ENCODE measurements at places on chromosomes 7 and 10.

GRCh38 chr7:44793919-44794318 lies 2.6 kb upstream of the PPIA start:
- no peak for DNase-seq

DNA sequence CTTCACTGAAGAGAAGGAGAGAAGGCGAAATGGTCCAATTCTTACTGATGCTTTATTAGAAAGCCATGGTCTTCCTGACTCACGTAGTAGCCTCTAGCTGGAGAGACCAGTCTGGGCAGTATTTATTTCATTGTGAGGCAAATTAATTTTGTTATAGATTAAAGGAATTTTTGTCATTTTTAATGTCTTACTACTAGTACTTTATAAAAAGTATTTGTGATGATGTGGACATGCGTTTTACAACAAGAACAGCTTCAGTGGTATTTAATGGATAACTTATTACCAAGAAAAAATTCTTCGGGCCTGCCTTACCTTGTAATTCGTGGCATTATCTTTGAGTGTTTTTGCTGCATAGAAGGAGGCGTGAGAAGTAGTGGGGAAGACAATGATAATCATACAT lies 339.4 kb upstream of the SHH start:
- no peak for DNase-seq

DNA sequence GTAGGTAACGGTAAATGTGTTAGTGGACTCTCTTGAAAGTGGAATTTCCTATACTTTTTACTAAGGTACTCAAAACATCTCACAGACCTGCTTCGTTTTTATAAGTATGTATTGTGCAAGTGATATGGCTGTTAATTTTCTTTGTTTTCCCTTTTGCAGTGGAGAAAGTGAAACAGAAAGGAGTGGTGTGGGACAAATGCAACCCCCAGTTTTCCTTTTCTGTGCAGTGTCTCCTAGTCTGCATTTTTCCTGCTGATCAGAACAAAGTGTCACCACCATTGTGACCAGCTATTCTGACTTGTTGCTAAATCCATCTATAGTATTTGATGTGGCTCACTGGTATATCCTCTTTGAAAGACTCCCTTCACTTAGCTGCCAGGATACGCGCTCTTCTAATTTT lies 410.0 kb downstream of the EXOC4 start:
- no peak for DNase-seq

- DNase-seq = no peak
These were observed 1.1 kb downstream of the CPA5 start for GRCh38 chr7:130345725-130346124.

GRCh38 chr10:112140110-112140970 lies 43.2 kb downstream of the GPAM start:
- peak; percentile 23 for DNase-seq

GRCh38 chr7:156261581-156261980 lies 379.0 kb upstream of the RNF32 start:
- no peak for DNase-seq

GRCh38 chr10:43854007-43854406 lies 205.3 kb upstream of the ZNF32 start:
- no peak for DNase-seq

DNA sequence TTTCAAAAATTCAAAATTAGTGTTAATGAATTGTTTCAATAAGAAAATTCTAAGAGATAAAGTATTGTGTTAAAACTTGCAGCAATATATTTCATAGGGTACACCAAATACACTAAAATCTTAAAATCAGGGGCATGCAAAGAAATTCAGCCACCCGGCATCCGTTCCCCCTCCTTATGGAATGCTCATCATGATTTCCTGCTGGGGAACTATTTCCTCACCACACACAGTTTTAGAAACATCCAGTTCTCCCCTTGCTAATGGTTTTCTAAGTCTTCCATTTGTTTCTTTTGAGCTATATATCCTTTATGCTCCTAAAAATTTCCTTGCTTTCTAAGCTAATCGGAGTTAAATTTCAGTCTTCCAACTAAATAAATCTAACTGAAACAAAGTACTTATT lies 60.7 kb downstream of the CHCHD3 start:
- DNase-seq = peak; percentile 18

- no peak for DNase-seq
These were observed 76.4 kb downstream of the CALN1 start for GRCh38 chr7:72335561-72336381.

DNA sequence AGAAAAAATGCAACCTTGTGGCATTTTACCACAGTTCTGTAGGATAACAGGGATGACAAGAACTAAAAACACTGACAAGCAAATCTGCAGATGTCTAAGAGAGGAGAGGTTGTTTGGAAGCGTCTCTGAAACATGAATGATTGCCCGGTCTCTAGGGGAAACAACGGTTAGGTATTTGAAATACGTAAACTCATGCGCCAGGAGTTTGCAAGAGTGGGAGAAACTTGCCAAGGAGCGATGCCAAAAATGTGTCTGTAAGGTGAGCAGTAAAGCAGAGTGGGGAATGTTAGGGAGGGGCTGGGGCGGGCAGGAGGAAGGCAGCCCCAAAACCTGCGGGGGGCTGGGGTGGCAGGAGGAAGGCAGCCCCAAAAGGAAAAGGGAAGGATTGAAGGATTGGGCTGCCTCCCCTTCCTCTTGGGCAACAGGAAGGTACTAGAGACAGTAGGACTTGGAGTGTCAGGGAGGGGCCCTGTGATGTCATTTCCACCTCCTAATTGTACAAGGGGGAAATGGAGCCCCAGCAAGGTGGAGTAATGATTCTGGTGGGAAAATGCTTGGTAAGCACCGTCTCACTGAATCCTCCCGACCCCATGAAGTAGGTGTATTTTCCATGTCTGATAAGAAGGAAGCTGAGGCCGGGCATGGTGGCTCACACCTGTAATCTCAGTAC lies 33.2 kb upstream of the PLEKHA1 start:
- no peak for DNase-seq

DNA sequence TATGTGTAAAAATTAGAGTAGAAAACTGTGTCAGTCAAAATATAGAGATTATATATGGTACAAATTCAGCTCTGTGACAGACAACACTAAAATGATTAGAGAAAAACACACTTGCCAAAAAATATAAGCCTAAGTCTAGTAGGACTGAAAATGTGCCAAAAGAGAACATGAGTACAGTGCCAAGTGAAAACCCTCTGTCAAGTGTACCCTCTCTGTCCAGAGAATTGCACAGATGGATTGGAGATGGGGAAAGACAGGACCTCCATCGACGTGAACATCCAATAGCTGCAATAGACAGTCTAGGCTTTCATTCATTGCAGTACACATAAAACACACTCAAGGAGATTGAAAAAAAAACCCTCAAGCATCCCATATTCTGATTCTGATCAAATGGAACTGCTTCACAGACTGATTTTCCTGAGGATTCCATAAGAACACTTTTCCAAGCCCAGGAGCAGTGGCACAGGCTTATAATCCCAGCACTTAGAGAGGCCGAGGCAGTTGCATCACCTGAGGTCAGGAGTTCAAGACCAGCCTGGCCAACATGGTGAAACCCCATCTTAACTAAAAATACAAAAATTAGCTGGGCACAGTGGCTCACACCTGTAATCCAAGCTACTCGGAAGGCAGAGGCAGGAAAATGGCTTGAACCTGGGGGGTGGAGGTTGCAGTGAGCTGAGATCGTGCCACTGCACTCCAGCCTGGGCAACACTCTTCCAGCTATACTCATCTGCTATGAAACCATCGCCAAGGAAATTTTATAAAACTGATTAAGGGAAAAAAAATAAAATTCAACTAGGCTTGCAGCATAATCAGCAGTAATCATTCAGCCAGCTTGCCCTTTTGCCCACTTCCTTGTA lies 110.0 kb upstream of the TRIM24 start:
- DNase-seq = no peak

DNA sequence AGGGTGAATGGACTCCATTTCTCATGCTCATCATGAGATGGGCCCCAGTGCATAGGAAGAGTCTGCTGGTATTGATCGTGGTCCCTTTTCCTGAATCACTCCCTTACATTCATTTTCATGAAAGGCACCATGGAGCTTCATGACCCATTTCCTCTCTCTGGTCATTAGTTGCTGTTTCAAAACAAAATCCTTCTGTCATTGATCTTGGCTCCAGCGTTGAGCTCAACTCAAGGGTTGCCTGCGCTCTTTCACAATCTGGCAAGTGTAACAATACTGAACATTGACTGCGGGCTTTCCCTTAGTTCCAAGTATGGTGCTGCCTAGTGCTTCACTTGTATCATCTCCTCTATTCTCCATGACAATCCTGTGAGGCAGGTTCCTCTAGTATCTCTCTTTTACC lies 197.6 kb downstream of the TMEM178B start:
- DNase-seq = no peak

DNA sequence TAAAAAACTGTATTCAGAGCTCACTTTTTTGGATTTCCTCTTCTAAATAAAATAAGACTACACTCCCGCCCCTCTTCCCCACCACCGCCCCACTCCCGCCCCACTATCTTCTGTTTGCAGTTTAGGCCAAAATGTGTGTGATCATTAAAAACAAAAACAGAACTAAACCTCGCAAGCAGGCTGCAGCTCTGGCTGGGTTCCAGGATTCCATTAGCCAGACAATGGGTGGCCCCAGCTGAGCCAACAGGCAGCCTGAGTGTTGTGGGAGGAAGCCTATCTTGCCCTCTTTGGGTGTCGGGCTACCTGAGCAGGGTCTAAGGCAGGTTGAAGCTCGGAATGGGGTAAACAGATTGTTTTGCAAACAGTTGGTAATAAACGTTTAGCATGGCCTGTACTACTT lies 41.7 kb downstream of the ARL4A start:
- DNase-seq = peak; percentile 52

DNA sequence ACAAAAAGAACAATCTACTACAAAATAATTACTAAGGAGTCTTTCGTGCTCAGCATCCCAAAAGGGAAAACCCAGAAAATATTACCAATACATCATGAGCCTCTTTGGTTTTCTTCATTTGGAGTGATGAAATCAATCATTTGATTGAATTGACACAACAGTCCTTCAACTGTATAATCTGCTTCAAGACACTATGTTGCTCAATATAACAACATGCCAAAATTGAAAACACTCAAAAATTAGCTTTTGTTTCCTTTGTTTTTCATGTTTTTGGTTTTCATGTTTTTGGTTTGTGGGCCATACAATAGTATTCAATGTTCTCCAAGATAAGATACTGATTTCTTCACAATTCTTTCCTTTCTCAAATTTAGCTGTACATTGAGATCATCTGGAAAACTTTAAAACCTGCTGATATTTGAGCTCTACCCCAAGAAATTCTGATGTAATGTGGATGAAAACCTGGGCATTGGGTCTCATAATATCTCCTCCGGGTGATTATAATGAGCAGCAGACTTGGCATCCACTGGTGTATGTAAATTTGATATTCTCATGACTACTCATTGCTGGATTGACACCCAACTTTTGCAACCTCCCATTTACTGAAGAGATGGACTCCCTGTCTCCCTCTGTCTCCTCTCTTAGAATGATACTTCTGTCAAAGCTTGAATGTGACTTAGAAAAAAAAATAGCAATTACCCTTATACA lies 4.6 kb downstream of the SOSTDC1 start:
- no peak for DNase-seq

GRCh38 chr10:128930515-128930914 lies 536.5 kb upstream of the MGMT start:
- no peak for DNase-seq

GRCh38 chr7:155283565-155284194 lies 14.0 kb upstream of the INSIG1 start:
- DNase-seq = no peak

- peak; percentile 37 for DNase-seq
These were observed 43.4 kb downstream of the GLRX3 start for GRCh38 chr10:130179640-130180039.

DNA sequence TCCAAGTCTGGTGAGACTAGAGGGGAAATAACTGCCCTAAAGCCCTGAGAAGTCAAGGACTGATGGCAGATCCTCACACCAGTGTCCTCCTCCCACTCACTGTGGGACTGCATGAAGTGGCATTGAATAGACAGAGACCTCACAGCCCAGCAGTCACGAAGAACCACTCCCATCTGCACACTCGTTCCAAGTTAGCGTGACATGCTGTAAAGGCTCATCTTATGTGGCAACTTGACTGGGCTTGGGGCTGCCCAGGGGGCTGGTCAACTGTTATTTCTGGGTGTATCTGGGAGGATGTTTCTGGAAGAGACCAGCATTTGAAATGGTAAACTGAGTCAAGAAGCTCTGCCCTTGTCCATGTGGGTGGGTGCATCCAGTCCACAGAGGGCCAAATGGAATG lies 104.7 kb downstream of the ADARB2 start:
- DNase-seq = no peak

- no peak for DNase-seq
These were observed 19.5 kb downstream of the CACUL1 start for GRCh38 chr10:118735294-118735693.

DNA sequence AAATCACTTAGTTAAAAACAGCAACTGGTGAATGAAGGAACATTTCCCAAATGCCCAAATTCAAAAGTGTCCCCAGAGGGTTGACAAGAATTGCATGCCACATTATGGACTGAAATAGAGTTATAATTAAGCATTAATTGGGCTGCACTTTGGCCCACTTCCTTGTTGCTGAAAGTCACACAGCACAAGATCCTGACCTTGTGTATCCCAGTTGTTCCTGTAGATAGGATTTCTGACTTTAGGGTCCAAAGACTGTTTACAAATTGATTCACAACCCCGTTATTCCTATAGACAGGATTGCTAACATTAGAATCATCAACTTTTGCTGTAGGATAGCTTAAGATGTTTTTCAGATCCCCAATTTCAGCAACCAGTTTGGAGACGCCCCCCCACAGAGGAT lies 31.5 kb upstream of the NPFFR1 start:
- no peak for DNase-seq

- DNase-seq = no peak
These were observed 136.1 kb downstream of the ICA1 start for GRCh38 chr7:8125680-8126444.

GRCh38 chr10:124003481-124003870 lies 89.9 kb downstream of the CHST15 start:
- no peak for DNase-seq

Measured in smooth muscle cell of the brain vasculature (primary cell).